ENCODE measurements at places on chromosomes 11 and 22. TPM values are rescaled to one million over a fixed set of nuclear protein-coding genes. Genes with fewer than 3 reads are reported as not detected.

- no peaks in the 10 kb centered on the region for H3K36me3 ChIP-seq
- H3K4me3 ChIP-seq = no peak overlapping the region
- H3K27ac ChIP-seq = no peak overlapping the region
- H3K4me1 ChIP-seq = peaks cover 10% of the 10 kb centered on the region
Observed at GRCh38 chr22:48310289-48310688, 1517.4 kb downstream of the BRD1 start.

GRCh38 chr11:18310800-18311340 is 11.1 kb downstream of the HPS5 start:
- H3K4me3 ChIP-seq = no peak overlapping the region
- no peaks in the 10 kb centered on the region for H3K4me1 ChIP-seq
- peaks cover 44% of the 10 kb centered on the region for H3K36me3 ChIP-seq
- no peaks in the 10 kb centered on the region for H3K27me3 ChIP-seq

DNA sequence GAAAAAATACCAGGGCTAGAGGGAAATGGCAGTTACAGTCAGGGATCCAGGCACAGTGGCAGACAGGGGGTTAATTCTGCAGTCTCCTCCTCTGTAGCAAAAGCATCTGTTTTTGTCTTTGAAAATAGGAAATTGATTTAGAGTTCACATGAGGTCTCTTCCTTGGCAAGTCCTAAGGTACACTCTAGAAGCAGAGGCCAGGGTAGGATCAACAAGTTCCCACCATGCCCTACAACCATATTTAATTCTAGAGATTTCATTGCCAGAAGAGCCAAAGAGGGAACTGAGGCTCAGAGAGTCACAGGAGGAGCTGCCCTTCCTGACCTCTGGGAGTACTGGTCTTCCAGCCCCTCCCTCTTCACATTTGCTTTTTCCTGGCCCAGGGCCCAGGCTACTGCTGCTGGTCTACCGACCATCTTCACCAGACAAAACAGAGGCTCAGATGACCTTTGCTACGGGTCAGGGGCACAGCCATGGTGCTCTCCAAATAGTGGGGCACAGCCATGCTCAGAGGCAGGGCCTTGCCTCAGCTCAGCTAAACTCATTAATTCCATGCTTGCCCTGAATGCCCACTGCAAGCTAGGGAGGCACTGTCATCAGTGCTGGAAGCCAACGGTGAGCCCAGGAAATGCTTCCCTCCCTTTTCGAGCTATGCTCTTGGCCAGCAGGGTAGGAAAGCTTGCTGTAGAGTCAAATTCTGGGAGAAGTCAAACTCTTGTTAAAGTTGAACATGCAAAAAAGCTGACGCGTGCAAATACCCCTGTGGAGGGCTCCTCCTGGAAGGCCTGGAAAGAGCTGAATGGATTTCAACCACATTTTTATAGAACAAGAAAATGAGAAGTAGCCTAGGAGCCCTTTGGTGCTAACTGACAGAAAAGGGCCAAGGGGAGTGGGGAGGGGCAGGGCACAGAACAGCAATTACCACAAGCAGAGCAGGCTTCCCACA is 11.7 kb upstream of the CHRM4 start:
- no peaks in the 10 kb centered on the region for H3K4me1 ChIP-seq
- no peak for DNase-seq
- H3K36me3 ChIP-seq = peaks cover 60% of the 10 kb centered on the region
- no peaks in the 10 kb centered on the region for H3K27me3 ChIP-seq

GRCh38 chr22:22745225-22746060 is 101.0 kb downstream of the GGTLC2 start:
- DNase-seq = no peak
- H3K36me3 ChIP-seq = no peaks in the 10 kb centered on the region
- no peaks in the 10 kb centered on the region for H3K4me1 ChIP-seq
- no peak overlapping the region for H3K4me3 ChIP-seq

GRCh38 chr11:9038541-9038940 is 34.7 kb upstream of the NRIP3 start:
- no peaks in the 10 kb centered on the region for H3K27me3 ChIP-seq
- no peak overlapping the region for H3K4me3 ChIP-seq
- H3K36me3 ChIP-seq = no peaks in the 10 kb centered on the region
- no peak overlapping the region for H3K27ac ChIP-seq
- no peaks in the 10 kb centered on the region for H3K4me1 ChIP-seq

- H3K4me1 ChIP-seq = no peaks in the 10 kb centered on the region
- DNase-seq = no peak
- H3K4me3 ChIP-seq = no peak overlapping the region
- H3K27me3 ChIP-seq = no peaks in the 10 kb centered on the region
Observed at GRCh38 chr11:19185516-19186052, 16.2 kb downstream of the CSRP3 start.

DNA sequence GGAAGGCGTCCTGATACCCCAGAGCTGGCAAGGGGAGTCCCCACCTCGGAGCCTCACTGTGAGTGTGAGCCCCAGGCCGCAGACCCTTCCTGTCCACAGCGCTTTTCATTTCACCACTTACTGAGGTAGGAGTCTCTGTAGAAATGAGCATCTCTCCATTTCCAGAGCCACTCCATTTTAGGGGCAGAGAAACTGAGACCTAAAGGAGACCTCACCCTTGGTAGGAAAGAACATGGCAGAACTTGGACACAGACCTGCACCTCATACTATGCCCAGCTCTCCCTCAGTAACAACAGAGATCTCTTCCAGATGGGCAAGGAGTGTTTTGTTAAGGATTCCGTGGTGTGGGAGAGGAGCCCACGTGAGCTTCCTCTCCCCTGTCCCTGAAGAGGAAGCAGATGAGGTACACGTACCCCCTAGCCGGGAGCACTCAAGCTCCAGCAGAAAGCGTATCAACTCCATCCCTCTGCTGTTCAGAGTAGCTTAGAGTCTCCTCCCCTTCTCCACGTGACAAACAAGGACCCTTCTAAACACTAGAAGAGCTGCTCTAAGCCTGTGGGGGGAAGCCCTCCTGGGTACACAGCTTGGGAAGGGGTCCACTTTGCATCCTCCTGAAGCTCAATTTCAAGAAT is 532 bp upstream of the VSIG2 start:
- no peak overlapping the region for H3K27ac ChIP-seq
- peaks cover 8% of the 10 kb centered on the region for H3K4me1 ChIP-seq
- no peaks in the 10 kb centered on the region for H3K36me3 ChIP-seq

DNA sequence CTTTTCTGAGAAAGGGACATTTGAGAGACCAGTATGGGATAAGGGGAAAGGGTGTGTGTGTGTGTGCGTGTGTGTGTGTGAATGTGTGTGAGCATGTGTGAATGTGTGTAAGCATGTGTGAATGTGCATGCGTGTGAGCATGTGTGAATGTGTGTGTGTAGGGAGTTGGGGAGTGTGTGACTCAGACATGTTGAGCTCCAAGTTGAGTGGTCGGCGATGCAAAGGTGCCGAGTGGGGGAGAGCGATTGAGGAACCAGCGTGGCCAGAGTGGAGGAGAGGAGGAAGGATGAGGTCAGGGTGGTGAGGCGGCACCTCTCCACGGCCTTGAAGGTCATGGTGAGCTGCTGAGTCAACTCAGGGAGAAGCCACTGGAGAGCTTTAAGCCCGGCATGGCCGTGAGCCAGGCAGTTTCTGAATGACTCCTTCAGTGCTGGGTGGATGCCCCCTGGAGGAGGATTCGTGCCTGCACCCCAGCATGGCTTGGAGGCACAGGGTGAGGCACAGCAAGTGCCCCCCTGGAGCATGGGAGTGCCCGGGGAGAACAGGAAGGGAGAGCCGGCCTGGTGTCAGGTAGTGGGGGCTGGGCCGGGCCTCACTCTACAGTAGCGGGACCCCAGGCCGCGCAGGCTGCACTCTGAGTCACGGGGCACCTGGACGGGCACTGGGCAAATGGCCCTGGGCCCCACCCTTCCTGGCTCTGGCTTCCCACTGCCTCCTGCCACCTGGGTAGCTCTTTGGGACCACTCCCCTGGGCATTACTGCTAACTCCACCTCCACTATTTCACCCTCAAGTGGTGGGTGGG is 8.2 kb upstream of the CCDC88B start:
- H3K27me3 ChIP-seq = no peaks in the 10 kb centered on the region
- no peak overlapping the region for H3K4me3 ChIP-seq
- no peak overlapping the region for H3K27ac ChIP-seq
- H3K4me1 ChIP-seq = peaks cover 26% of the 10 kb centered on the region
- peak; percentile 71 for DNase-seq

DNA sequence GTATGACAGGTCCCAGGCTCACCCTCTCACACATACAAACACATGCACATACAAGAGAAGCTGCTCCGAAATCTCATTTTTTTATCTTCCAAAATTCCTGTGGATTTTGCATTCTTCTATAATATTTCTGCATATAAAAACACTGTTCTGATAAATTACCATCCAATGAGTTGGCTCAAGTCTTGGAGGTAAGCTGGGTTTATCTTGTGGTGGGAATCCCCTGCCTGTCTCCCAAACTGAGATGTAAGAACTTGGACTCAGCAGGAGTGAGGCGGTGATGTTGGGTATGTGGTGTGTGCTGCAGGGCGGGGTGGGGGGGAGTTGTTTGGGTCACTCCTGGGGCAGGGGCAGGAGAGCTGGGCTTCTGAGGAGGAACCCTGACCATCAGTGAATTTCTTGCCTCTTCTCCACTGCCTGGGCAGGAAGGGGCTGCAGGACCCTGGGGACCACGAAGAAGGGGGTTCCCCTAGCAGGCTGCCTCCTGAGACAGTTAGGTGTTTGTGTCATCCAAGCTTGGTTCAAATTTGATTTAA is 6.8 kb upstream of the P2RY6 start:
- no peaks in the 10 kb centered on the region for H3K36me3 ChIP-seq
- peak overlapping the region; percentile 63 for H3K4me3 ChIP-seq
- peaks cover 48% of the 10 kb centered on the region for H3K4me1 ChIP-seq
- DNase-seq = no peak

DNA sequence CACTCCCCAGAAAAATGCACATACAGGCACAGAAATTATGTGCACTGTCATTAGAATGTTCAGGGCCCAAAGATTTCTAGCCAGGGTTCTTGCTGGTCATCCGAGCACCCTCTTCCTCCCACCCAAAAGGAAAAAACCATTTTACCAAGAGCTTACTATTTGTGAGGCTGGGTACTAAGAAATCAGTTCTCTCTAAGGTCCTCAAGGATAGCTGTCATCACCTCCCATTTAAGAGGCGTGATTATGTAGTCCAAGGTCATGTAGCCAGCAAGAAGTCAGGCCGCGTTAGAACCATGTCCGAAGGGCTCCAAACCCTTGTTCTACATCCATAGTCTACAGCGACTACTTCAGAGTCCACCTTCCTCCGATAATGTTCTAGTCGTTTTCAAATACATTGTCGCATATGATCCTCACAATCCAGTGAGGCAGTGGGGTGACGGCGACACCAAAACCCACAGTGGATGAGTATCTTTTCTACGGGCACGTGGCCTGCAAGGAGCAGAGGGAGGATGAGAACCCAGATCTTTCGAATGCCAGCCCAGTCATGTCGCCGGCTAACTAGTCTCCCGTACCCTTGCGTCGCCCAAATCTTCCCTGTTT is 634 bp downstream of the TIMM8B start:
- H3K4me3 ChIP-seq = peak overlapping the region; percentile 94
- no peaks in the 10 kb centered on the region for H3K27me3 ChIP-seq
- H3K4me1 ChIP-seq = peaks cover 20% of the 10 kb centered on the region
- H3K27ac ChIP-seq = peak overlapping the region; percentile 54
- peaks cover 56% of the 10 kb centered on the region for H3K36me3 ChIP-seq

DNA sequence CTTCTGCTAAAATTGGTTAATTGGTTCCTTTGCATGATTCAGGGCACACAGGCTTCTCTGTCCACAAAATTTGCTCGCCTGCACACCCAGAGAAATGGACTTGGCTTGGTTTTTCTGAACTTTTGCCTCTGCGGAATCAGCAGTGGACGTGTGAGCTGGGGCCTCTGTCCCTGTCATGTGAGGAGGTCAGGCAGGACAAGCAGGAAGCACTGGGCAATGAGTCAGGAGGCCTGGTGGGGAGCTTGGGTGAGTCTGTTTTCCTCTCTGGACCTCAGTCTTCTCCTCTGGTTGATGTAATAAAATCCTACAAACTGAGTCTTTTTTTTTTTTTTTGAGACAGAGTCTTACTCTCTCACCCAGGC is 10.4 kb upstream of the CELSR1 start:
- H3K27me3 ChIP-seq = no peaks in the 10 kb centered on the region
- H3K36me3 ChIP-seq = no peaks in the 10 kb centered on the region
- H3K27ac ChIP-seq = peak overlapping the region; percentile 72
- H3K4me3 ChIP-seq = no peak overlapping the region

DNA sequence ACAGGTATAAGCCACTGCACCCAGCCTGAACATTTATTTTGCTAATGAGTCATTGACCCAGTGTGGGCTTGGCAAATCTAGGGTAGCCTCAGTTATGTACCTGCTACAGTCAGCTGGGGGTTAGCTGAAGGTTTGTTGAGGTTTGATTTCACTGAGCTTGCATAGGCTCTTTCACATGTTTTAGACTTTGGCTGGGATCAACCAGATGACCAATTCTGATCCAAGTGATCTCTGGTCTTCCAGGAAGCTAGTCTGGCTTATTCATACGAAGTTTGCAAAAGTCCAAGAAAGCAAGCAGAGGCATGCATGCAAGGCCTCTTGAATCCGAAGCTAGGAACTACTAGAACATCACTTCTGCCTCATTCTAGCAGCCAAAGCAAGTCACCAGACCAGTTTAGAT is 21.0 kb downstream of the SERPING1 start:
- DNase-seq = no peak
- no peaks in the 10 kb centered on the region for H3K4me1 ChIP-seq
- peaks cover 2% of the 10 kb centered on the region for H3K27me3 ChIP-seq
- H3K27ac ChIP-seq = no peak overlapping the region
- no peak overlapping the region for H3K4me3 ChIP-seq

DNA sequence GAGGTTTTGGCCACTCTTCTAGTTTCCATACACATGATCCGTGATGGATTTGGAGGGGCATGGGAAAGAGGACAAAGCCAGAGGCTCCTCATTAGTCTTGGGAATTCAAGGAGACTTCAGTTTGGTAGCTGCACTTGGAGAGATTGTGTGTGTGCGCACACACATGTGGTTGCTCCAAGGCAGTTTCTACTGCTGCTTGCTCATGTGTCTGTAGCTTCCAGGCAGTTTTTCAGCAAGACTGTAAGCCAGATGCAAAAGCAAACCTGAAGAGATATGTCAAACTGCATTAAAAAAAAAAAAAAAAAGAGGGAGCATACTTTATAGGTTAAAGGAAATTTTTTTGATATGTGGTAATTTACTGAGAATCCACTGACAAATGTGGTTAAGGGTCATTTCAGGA is 95.7 kb downstream of the OSBP2 start:
- no peak for DNase-seq
- no peaks in the 10 kb centered on the region for H3K27me3 ChIP-seq
- no peaks in the 10 kb centered on the region for H3K4me1 ChIP-seq
- H3K4me3 ChIP-seq = no peak overlapping the region
- H3K27ac ChIP-seq = no peak overlapping the region

- H3K27me3 ChIP-seq = no peaks in the 10 kb centered on the region
- no peak overlapping the region for H3K4me3 ChIP-seq
- no peaks in the 10 kb centered on the region for H3K4me1 ChIP-seq
- no peaks in the 10 kb centered on the region for H3K36me3 ChIP-seq
- no peak overlapping the region for H3K27ac ChIP-seq
Observed at GRCh38 chr11:85867751-85868150, 12.6 kb downstream of the CCDC83 start.

GRCh38 chr11:14314127-14314526 is 44.9 kb downstream of the RRAS2 start:
- no peaks in the 10 kb centered on the region for H3K36me3 ChIP-seq
- no peak for DNase-seq
- H3K27ac ChIP-seq = no peak overlapping the region
- peaks cover 17% of the 10 kb centered on the region for H3K4me1 ChIP-seq
- H3K4me3 ChIP-seq = no peak overlapping the region

GRCh38 chr11:119361056-119361787 is 14.7 kb upstream of the MFRP start:
- peaks cover 48% of the 10 kb centered on the region for H3K4me1 ChIP-seq
- DNase-seq = peak; percentile 90

The CD44 gene
- 31.1 TPM for polyA plus RNA-seq

The CRYBB2 gene
- 0.12 TPM for polyA plus RNA-seq

The RIMBP3B gene
- polyA plus RNA-seq = 0.06 TPM

The NCF4 gene
- polyA plus RNA-seq = 9.2 TPM

The SLC6A5 gene
- 0.01 TPM for polyA plus RNA-seq

The H19 gene
- polyA plus RNA-seq = 4,676 TPM

Data from large intestine (tissue), 12 donors.